ENCODE measurements at places on chromosomes 2 and 18.

DNA sequence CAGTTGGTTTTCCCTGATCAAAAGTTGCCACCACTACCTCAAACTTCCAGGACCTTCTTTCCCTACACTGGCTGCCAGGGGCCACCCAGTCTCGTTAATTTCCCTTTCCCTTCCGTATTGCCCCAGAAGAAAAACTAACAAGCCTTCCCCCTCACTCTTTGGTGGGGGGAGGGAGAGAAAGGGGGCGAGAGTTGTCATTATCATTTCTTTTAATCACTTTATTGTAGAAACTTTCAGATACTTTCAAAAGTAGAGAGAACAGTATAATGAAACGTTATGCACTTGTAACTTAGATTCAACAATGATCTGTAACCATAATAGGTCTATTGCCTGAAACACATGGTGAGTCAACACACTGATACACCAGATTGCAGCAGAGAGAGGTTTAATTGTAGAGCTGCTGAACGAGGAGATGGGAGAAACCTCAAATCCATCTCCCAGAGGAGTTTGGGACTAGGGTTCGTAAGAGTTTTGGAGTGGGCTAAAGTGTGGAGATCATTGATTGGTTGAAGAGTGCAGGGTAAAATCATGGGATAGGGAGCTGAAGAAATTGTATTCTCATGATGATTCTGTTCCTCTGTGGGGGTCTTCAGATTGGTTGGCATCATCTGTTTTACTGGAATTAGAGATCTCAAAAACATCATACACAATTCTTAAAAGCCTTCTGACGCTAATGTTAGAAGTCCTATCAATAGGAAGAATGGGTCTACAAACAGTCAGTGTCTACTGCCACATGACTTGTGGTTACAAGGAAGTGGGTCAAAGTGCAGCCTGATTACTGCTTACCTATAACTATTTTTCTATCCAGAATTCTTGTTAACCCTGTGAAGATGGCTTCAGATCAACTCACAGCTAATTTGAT, 2.6 kb upstream of the RNF149 start:
- no peak for DNase-seq

DNA sequence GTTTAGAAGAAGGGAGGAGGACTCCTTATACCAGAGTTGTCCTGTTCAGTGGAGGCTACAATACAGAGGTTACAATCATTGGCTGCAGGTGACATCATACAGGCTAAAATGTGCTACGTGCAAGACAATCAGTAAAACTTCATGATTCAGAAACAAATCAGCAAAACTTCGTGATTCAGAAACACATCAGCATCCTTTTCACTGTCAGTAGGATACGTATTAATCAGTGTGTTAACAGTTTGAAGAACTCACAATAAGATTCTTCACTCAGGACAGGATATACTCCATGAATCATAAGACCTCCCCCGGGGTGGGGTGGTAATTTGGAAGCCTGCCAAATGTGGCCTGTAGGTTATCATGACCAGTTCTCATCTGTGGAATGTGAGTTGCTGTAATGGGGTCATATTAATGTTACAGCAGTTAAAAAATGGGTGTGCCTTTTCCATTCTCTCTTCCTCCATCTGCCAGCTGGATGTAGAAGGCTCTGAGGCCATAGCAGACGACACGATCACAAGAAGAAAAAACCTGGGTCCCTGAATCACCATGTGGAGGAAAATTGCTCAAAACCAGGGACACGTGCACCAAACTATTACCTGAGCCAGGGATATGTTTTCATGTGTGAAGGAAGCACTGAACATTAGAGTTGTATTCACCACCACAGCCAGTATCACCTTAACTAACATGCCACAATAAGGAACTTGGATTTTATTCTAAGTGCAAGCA, 134.8 kb upstream of the CREB1 start:
- no peak for DNase-seq

DNA sequence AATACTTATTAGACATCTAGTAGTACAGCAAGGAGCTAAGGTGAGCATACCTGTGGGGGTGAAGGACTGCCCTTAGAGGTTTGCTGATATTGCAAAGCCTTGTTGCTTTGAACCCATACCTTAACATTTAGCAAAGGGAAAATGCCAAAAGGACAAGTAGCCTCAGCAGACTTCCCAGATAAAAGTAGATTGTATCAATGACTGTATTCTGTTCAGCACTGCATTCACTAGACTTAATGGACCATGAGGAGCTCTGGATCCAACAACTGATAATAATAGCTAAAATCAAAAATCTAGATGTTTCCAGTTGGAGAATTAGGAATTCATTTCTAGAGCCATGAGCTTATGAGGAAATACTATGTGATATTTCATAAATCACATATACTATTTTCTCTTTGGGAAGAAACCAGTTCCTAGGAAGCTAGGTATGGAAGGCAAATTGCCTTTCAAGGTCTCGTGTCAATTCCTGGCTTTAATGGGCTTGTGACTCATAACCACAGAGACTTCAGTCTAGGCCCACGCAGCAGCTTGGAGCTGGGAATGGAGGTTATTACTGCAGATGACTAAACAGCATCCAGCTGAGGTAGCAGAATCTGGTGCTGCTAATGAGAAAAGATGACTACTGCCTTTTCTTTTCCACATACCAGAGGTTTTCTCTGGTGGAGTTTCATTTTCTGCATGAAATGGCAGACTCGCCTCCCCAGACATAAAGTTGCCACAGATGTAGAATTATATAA, 191.2 kb upstream of the NABP1 start:
- no peak for DNase-seq

GRCh38 chr2:172381275-172382027, 45.9 kb upstream of the ITGA6 start:
- no peak for DNase-seq

DNA sequence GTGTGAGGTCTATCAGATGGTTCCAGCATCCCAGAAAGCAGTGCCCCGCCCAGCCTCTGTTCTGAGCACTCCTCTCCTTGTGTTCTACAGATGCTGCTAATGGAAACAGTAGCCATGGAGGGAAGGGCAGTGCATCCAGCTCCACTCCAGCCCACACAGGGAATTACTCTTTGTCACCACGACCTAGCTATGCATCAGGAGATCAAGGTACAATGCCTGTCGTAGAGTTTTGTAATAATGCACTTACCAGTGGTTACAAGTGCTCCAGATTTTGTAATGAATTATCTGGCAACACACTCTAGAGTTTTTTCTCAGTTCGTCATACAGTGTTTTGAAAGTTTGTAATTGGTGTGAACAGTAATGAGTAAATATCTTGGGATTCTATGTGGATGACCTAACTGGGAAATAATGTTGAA, 161.1 kb downstream of the ESCO1 start:
- no peak for DNase-seq

GRCh38 chr2:1512321-1513289, 99.3 kb downstream of the TPO start:
- peak; percentile 59 for DNase-seq

Measured in aorta (tissue), 5 donors.